Peyer's patch (tissue), 4 donors: ENCODE measurements at places on chromosomes 4 and X.

DNA sequence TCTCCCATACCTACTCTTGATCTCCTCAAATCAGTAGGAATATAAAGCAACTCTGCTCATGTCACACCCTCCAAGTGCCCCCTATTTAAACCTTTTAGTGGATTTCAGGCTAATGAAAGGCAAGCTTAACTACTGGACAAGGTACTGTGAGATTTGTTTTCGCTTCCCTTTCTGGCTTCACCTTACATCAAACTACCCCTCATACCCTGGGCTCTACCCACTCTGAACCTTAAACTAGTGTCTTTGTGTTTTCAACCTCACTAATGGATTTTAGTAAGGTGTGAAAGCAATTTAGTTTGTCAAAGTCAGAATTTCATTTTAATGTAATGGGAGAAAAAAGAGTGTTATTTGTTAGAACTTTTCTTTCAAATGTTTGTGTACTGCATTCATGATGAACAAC lies 291.7 kb downstream of the INPP4B start:
- no peak for DNase-seq

DNA sequence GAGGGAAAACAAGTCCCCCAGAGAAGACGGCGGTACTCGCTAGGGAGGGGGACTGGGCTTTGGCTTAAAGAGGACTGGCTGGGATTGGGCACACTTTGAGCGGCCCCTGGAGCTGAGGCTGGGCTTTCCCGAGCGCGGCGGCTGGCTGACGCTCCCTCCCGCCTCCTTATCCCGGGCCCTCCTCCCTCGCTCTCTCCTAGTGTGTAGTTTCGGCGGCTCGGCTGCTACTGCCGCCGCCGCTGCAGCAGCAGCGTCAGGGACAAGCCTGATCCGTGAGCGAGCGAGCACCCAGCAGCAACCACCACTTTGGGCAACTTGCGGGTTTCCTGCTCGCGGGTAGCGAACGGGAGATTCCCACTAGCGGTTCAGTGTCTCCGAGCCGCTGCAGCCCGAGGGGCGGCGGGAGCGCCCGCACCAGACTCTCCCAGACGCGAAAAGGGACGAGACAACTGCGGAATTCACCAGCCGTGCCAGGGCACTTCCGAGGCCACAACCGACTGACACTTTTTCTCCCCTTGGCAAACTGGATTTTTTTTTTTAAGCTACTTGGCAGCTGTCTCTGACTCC lies 632 bp upstream of the PCDH7 start:
- peak; percentile 48 for DNase-seq

GRCh38 chrX:38403834-38404233 lies 51.4 kb downstream of the OTC start:
- DNase-seq, result no peak

GRCh38 chr4:67438975-67439374 lies 106.3 kb downstream of the CENPC start:
- DNase-seq, result no peak

GRCh38 chr4:5973486-5974220 lies 44.6 kb downstream of the C4orf50 start:
- no peak for DNase-seq

- no peak for DNase-seq
Measured at GRCh38 chr4:123043013-123043412, 120.6 kb upstream of the NUDT6 start.

DNA sequence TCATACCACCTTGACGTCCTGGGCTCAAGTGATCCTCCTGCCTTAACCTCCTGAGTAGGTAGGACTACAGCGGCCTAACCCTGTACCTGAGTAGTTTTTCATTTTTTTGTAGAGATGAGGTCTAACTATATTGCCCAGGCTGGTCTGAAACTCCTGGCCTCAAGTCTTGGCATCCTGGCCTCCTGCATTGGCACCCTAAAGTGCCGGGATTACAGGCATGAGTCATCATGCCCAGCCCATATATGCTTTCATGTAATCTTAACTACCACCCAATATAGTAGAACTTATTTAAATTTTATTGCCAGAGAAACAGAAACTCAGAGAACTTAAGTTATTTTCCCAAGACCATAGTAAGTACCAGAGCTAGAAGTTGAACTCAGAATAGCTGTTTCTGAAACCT lies 27.1 kb downstream of the AFM start:
- DNase-seq, result peak; percentile 55

DNA sequence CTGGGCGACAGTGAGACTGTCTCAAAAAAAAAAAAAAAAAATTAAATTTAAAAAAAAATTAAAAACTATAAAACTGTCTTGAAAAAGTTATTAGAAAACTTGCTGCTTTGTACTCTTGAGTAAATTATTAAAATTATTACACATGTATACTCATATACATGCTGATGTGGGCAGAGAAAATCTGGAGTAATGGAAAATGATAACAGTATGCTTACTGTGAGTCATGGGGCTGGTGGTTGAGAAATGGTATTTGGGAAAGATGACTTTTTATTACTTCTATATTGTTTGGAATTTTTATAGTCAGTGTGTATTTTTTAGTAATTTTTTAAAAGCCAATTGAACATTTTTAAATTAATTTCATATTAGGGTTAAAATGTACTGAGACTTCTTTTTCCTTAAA lies 7.5 kb downstream of the YY2 start:
- DNase-seq, result no peak

DNA sequence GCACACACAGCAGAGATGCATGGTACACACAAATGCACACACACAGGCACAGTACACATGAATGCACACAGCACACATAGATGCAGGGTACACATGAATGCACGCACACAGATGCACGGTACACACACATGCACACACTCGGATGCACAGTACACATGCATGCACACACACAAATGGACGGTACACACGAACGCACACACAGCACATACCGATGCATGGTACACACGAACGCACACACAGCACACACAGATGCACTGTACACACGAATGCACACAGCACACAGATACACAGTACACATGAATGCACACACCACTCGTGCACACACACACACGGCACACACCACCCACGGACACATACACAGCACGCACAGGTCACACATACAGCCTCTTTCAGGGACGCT lies 43.8 kb upstream of the CPLX1 start:
- DNase-seq, result no peak

DNA sequence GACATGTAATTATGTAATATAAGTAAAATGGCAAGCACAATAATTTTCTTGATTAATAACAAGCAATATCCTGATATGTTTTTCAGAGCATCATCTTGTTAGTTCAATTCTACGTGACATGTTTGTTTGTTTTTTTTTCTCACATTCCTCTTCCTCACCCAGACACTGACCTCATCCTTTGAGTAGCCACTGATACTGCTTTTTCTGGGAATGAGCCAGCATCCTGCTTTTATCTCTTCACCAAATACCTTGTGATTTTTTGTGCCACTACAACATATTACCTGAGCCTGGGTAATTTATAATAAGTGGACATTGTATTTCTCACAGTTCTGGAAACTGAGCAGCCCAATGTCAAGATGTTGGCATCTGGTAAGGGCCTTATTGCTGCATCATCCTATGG lies 484.0 kb downstream of the NAF1 start:
- DNase-seq, result no peak

GRCh38 chr4:94926936-94927335 lies 169.2 kb downstream of the BMPR1B start:
- DNase-seq, result no peak

- peak; percentile 29 for DNase-seq
Measured at GRCh38 chr4:184807256-184807655, 18.5 kb downstream of the ACSL1 start.

DNA sequence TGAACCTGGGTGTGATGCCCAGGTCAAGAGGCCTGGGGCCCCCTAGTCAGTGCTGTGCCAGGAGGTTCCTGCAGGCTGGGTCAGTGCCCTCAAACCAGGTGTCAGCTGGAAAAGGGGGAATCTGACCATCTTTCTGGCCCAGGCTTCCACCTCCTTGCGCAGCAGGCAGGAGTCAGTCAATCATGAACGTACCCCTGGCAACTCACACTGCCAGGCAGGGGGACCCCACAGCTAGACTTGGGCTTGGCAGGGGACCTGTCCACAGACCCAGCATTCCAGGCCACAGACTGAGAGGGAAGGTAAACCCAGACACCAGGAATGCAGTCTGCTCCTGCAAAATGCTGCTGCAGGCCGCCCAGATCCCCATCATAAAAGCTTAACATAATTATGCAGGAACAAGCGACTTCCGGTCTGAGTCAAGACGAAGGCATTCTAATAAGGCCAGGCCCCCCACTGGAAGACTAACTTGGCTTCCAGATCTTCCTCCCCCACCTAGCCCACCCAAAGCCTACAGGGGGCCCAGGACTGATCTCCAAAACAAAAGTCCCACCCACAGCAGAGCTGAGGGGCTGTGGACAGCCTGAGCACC lies 156.3 kb downstream of the BCOR start:
- DNase-seq, result no peak

- no peak for DNase-seq
Measured at GRCh38 chrX:74431797-74432196, 10.5 kb downstream of the SLC16A2 start.

GRCh38 chrX:19198473-19198872 lies 76.2 kb upstream of the ADGRG2 start:
- DNase-seq, result no peak

DNA sequence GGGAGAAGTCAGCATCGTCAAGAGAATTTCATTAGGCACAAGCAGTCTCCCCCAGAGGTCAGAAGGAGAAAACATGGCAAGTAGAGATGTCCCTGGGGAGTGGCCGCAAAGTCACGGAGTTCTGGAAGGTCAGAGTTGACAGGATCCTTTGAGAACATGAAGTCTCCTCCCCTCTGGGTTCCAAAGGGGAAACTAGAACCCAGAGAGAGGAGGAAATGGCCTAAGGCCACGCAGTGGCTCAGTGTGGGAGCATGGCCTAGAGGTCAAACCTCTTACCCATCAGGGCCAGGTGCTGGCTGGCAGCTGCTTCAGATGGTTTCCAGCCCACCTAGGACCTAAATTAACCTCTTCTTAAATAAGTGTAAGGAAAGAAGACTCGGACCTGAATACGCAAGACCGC lies 884 bp downstream of the IDH3G start:
- DNase-seq, result no peak

DNA sequence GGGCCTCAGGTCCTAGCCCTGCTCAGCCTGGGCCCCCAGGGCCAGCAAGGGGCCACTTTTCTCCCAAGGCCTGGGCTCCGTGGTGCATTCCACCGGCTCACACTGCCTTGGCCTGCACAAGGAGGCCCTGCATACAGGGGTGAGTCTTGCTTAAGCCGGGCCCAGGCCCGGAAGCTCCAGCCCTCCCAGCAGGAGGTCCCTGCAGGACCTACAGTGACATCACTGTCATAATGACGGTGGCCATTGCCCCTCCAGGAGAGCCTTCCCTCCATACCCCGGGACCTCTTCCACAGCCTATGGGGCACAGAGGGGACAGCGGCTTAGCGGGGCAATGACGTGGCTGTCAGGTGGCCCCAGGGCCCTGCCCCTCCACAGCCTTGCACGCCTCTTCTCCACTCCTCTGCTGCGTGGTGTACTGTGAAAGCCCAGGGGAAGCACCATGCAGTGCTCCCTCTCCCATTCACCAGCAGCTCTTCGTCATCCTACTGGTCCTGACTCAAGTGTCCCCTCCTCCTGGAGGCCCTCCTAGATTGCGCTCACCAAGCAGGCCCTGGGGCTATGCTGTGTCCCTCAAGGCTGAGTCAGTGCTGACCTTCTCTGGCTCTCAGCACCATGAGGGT lies 32.3 kb upstream of the AFAP1 start:
- no peak for DNase-seq

DNA sequence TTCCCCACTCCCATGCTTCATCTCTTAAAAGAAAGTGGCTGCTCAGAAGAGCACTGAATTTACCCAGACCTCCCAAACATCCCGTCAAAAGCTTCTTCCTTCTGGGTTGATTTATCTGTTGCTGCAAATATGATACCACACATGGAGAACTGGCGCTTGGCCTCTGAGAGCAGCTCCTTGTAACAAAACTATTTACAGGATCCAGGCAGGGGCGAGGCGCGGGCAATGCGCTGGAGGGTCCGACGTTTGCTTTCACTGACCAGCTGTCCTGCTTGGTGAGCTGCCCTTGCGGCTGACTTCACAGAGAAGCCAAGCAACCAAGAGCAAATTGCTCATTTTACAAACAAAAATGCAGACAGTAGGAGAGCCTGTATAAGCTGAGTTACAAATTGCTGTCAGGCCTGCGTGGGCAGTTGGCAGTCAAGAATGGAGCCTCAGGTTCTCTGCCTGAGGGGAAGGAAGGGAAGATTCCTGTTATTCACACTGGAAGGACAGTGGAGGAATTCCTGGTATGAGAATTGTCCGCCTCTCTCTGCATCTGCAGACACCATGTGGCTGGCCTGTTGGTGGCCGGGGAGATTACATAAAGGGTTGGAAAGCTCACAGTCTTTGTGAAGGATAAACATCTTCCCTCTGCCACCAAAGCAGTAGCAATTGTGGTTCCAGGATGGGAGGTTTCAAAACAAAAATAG lies 192.2 kb upstream of the LEF1 start:
- no peak for DNase-seq
